HS-5 (cell line): ENCODE measurements at places on chromosomes 7 and 10.

- DNase-seq = peak; percentile 26
These were observed 3.4 kb downstream of the CLEC2L start for GRCh38 chr7:139526578-139527544.

DNA sequence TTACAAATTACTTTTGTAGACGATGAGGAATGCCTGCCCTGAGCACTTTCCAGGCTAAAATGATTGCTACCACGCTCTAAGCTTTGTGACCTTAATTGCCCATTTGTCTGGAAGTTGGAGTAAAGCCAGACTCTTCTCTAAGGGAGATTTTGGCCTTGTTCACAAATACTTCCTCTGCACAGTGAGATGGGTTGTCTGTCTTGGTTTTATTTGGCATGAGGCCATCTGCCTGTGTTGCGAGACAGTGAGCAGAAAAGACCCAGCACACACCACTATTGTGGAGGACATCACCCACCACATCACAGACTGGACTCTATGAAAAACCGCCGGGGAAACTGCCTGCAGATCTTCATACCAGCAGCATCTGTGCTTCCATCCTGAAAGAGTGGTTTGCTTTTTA lies 138.4 kb downstream of the BICC1 start:
- no peak for DNase-seq

- DNase-seq = no peak
These were observed 206.1 kb upstream of the CELF2 start for GRCh38 chr10:10811562-10811961.

DNA sequence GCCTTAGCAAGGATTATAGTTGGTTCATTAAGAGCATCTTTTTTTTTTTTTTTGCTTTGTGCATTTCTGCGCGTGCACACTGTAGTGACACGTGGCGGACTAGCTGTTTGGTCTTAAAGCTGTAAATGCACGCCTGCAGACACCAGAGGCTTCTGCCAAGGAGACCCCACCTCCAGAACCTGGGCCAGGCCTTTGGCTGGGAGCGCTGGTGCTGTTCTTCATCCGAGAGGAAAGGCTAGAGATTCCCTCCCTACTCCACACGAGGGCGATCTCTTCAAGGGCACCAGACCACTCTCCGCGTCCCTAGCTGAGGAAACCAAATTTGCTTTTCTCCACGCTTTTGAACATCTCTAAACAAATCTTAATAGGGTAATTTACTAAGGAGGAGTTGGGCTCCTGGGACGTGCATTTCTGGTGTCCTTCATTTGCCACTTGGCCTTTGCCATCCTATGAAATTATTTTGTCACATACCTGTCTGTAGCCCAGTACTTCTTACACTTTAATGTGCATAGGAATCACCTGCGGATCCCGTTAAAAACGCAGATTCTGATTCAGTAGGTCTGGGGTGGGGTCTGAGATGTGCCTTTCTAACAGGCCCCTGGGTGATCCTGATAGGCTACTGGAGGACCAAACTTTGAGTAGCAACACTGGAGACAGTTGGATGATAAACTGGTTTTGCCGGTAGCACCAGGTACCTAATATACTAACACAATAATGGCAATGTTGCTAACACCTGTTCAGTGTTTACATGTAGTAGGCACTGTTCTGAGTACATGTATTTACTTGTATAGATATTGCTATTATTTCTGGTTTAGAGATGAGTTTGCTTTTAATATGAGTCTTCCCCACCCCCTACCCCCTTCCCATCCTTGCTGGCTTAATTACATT lies 1.3 kb upstream of the SLC26A5 start:
- DNase-seq = no peak

GRCh38 chr10:103564776-103565520 lies 71.4 kb downstream of the NEURL1 start:
- no peak for DNase-seq

DNA sequence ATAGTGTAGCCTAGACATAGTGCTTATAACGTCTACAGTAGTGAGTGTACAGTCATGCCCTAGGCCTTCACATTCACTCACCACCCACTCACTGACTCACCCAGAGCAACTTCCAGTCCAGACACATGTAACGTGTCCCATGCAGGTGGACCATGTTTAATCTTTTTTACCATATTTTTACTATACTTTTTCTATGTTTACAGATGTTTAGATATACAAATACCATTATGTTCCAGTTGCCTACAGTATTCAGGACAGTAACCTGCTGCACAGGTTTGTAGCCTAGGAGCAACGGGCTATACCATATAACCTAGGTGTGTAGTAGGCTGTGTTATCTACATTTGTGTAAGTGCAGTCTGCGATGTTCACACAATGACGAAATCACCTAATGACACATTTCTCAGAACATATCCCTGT lies 11.0 kb downstream of the MPP7 start:
- DNase-seq = peak; percentile 29

DNA sequence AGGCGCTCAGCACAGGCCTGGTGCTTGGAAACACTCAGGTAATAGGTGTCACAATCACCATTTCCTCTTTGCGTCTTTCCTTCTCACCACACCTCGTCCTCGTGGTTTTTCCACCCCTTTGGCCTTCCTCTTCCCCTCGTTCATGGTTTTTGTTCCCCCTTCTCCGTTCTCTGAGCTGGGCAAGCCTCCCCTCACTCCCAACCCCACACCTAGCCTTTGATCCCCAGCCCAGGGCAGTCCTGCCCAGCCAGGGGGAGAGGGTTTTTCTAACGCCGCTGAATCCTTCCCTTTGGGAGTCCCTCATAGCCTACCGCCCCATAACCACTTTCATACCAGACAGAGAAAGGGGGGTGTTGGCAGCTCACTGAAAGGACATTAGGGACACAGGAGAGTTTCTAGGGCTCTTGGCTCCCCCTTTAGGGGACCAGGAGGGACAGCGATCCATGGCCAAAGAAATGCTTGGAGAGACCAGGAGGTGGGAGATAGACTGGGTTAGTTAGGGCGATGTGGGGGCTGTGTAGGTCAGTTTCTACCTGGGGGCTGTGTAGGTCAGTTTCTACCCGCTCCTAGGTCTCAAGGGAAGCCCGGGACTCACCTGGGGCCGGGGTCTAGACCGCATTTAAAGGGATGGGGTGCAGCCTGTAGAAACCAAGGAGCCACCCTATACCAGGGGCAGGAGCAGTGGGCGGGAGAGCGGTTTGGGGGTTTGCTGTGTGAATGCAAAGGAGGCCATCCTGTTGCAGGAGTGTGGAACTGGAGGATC lies 1.4 kb downstream of the EPHB4 start:
- DNase-seq = no peak
